ENCODE measurements at places on chromosomes 11 and 22.

DNA sequence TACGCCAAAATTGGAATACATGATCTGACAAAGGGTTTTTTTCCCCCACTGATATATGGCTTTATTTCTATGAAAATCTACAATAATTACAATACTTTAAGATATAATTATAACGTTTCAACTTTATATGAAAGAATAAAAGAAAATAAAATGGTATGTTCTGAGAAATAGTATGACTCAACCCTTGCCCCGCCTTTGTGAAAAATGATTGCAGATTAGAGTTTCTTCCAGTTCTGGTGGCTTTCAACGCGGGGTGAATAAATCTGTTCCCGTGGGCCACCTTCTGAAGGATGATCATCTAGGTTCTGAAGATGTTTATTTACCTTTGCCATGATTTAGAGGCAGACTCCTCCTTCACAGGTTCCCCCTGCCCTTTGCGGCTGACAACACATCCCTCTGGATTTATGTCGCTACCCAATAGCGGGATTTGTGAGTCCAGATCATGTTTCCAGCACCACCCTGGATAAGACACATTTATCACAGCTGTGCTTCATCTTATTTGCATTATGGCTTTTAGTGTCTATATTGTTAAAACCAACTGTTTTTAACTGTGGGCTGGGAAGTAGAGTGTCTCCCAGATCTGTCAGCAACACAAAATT is 607.0 kb upstream of the KIRREL3 start:
- DNase-seq, result no peak

DNA sequence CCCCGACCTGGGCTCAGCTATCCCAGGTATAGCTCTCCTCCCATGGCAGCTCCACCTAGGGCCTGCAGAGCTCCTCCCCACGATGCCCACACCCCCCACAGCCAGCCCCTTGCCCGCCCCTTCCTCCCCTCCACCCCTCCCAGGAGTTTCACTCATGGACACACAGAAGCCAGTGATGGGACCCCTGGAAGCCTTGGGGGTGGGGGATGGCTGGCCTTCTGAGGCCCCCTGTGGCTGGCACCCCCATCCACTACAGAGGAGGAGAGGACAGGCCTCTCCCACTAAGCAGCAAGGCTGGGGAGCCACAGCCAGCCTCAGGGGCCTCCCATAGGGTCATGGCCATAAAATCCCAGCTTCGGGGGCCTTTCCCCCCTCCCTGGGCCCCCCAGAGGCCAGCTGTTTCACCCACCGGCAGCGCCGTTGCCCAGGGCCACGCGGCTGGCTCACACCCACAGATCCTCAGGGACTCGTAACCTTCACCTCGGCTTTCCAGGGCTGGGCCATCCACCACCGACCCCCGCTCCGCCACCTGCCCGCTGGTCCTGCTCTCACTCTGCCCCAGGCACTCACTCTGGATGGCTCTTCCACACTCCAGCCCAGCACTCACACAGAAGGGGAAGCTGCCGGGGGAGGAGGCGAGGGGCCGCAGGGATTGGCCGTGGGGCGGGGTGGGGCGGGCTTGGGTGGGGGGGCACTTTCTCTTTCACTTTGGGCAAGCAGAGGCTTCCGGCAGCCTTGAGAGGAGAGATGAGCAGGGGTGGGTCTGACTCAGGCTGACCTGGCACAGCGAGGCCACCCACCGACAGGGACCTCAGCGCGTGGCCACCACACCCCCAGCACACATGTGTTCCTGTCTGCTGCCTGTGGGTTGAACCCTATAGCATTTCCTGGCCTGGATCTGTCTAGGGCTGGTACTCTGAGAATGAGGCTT is 2.2 kb downstream of the SLC25A22 start:
- DNase-seq, result no peak

GRCh38 chr11:60370811-60371298 is 7.5 kb upstream of the MS4A7 start:
- no peak for DNase-seq

- DNase-seq, result no peak
Observed at GRCh38 chr11:134517115-134517514, 105.1 kb upstream of the B3GAT1 start.

- DNase-seq, result no peak
Observed at GRCh38 chr11:32473282-32473909, 38.1 kb upstream of the WT1 start.

DNA sequence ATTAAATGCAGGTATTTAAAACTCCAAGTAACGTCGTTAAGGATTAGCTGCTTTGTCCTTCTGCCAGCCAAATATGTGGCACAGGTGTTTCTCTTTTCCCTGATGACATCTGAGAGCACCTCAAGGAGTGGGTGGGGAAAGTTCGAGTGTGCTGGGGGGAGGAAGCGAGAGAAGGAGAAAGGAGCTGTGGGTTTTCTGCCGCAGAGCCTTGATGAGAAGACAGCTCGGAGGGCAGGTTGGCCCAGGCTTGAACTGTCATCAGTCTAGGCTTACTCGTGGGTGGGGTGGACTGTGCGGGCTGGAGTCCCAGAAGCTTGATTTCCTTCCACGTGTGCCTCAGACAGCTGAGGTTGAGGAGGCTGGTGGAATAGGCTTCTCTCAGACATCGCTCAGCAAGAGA is 15.2 kb upstream of the SORL1-AS1 start:
- no peak for DNase-seq

- DNase-seq, result no peak
Observed at GRCh38 chr11:1792461-1792860, 28.7 kb upstream of the CTSD start.

GRCh38 chr22:19085233-19085718 is 36.9 kb downstream of the DGCR2 start:
- DNase-seq, result peak; percentile 62

DNA sequence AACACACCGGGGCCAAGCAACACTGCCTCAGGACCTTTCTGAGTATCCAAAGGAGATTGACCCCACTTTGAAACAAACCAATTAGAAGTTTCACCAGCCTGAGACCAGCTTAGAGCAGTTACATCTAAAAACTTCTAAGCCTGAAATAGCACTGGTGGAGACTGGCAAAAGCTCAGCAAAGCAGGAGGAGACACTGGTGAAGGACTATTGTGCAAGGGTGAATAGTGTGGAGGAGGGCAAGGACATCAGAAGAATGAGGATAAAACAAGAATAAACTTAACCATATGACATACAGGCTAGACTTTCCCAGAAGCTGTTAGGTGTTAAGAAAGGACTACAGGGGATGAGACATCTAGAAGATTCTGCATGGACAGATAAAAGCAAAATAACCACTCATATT is 152.4 kb downstream of the FCHSD2 start:
- no peak for DNase-seq

- no peak for DNase-seq
Observed at GRCh38 chr11:35116762-35117640, 22.0 kb upstream of the CD44 start.

DNA sequence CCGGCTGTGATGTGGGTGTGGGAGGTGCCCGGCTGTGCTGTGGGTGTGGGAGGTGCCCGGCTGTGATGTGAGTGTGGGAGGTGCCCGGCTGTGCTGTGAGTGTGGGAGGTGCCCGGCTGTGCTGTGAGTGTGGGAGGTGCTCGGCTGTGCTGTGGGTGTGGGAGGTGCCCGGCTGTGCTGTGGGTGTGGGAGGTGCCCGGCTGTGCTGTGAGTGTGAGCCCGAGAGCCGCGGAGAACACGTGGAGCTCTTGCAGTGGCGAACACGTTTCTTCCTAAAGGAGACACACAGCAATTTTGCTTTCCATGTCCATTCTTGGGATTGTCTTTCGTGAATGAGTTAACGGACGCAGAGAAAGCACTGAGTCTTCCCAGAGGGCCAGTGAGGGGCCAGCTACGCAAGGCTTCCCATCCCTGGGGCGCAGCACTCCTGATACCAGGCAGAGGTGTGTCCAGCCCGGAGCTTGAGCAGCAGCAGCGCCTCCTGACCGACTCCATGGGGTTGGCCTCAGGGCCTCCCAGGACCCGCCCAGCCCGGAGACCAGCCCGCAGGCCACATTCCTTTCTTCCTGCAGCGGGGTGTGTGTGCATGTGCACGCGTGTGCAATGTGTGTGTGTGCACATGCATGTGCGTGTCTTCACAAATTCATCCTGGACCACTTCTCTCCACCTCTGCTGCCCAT is 245.0 kb upstream of the B3GAT1 start:
- DNase-seq, result no peak

DNA sequence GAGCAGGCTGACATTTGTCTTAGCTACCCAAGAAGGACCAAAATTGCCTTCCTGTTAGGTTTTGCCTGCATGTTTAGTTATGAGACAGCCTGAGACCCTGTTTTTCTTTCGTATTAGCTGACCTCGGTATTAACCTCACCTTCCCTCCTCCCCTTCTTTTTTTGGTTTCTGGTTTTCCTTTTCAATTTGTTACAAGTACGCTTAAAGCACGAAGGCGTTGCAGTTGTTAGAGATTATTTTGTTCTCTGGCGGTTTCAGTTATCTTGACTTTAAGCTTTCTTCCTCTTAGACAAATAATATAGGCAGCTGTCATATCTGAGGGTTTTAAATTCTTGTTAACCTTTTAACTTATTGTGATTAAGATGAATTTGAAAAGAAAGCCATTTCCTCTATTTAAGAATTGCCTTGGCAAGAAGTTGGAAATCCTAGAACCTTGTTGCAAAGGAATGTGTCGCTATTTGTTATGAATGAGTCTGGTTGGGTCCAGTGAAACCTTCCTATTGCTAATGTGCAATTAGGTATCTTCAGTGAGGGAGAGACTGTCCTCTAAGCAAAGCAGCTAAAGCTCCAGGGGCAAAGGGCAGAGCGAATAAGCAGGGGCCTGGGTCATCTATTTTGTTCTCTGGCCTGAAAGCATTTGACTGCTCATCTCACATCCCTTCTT is 45.7 kb downstream of the PACS1 start:
- no peak for DNase-seq

DNA sequence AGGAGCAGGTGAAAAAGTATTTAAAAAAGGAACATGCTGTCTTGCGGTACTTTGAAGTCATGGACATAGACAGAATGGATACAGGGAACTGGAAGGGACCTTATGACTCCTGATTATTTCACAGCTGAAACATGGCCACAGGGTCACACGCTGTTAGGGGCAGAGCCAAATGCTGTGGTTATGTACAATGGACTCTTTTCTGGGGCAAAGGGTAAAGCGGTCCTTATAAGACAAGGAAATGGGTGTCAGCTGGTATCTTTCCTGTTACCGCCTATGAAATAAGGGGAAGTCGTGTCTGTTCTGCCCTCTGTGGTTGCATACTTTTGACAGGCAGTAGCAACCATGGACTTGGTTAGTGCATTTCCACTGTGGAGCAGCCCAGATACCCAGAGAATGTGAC is 12.8 kb upstream of the ST14 start:
- DNase-seq, result no peak

DNA sequence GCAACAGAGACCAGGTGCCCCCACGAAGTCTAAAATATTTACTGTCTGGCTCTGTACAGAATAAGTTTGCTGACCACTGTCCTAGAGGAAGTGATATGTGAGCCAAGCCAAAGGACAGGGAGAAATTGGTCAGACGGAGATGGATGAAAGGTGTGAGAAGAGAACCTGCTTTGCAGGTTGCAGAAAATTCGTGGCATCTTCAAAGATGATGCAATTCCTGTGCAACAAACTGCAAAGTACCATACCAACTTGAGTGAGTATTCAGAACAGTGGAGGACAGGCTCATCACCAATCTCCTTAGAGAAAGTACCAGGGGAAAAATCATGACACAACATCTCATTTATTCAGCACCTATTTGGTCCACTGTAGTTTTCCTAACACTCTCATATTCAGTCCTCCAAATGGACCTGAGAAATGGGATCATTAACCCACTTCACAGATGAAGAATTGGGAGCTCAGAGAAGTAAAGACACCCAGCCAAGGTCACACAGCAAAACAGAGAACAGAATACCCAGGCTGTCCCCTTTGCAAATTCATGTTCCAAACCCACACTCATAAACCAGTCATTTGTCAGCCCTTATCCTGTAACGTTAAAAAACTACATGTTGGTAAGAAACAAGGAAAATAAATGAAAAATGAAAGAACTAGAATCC is 536.8 kb downstream of the MIAT start:
- DNase-seq, result no peak

- DNase-seq, result no peak
Observed at GRCh38 chr11:61345170-61345610, 12.2 kb downstream of the TKFC start.

DNA sequence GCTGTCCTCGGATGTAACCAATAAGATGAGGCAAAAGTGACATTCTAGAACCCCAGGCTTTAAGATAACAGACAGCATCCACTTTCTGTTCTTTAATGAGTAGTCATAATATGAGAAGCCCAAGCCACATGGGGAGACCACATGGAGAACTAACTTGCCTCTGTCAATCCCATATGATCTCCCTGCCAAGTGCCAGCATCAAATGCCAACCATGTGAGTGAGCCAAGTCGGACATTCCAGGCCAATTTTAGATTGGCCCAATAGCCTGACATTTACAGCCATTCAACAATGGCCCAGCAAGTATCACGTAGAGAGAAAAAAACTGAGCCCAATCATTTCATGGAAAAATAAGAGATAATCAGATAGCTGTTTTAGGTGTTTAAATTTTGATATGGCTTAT is 2048.3 kb upstream of the RAG2 start:
- DNase-seq, result no peak

- DNase-seq, result no peak
Observed at GRCh38 chr11:44256673-44257291, 53.2 kb downstream of the ALX4 start.

GRCh38 chr22:37741312-37741795 is 44.5 kb downstream of the TRIOBP start:
- DNase-seq, result no peak

GRCh38 chr11:126233391-126233790 is 21.8 kb downstream of the FAM118B start:
- no peak for DNase-seq

DNA sequence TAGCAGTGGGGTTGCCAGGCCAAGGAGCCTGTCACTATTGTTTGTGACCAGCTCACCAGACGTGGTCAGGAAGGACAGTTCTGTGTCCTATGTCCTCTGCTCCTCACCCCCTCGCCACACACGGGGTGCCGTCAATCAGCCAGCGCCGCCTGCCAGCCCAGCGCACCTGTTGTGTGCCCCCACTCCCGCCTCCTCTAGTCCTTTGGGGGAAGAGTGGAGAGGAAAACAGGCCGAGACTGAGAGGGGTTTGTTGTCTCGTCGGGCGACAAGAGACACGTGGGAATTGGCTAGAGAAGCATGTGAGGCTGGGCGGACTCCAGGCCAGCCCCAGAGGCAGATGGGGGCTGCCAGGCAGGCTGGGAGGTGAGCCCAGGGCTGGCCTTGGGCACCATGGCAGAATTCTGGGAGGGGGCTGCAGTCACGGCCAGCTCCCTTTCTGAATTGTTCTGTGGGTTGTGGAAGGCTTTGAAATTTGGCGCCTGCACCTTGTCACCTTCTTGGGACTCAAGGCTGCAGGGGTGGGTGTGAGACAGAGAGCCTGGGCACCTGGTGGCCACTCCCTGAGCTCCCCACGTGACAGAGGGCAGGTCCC is 3.1 kb upstream of the KCNQ1OT1 start:
- DNase-seq, result no peak

DNA sequence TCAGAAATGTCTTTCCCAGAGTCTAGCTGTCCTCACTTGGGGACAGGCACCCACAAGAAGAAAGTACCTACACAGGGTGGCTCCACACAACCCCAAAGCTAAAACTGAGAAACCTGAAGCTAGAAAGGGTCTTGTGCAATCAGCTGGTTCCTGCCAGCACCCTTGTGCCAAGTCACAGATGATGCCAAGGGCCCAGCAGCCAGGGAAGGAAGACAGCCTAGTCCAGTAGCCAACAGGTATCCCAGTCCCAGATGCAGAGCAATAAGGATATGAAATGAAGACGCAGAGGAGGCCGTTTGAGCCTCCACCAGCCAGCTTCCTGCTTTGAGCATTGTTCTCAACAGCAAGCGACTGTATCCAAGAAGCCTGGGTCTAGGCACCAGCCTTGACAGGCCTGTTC is 6.1 kb downstream of the PLEKHA7 start:
- DNase-seq, result no peak
